ENCODE measurements at places on chromosomes 11 and 22.

DNA sequence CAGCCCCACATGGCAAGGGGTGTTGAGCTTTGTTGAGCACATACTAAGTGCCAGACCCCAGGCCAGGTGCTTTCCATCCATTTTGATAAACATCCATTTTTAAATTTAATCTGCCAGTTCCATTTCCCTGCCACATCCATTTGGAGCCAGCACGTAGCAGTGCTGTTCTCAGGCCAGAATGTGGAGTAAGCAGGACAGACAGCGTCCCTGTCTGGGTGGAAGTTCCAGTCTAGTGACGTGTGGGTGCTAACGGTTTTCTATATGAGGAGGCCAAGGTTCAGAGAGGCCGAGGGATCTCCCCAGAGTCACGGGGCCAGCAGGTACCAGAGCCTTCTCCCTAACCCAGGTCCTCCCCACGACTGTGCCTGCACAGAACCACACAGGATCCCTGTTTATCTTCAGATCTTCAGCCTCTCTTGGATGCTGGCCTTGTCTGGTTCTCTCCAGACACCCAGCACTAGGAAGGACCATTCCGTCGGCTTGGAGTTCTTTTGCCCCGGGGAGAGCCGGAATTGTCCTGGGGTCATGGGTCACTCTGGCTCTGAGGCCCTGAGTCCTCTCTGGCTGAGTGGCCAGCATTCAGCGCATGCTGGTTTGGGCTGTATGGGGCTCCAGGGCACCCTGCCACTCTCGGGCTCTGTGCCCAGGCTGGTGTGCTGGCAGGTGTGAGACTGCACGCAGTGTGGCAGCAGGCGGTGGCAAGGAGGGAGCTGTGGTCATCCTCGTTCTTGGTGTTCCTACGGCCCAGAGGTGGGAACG is 63.6 kb upstream of the PPARA start:
- no peak for DNase-seq

- no peak for DNase-seq
Observed at GRCh38 chr11:28168718-28169117, 60.5 kb downstream of the METTL15 start.

- peak; percentile 19 for DNase-seq
Observed at GRCh38 chr11:60915248-60915914, 1.4 kb downstream of the TMEM109 start.

GRCh38 chr11:126084608-126084912 is 21.9 kb upstream of the CDON start:
- no peak for DNase-seq

DNA sequence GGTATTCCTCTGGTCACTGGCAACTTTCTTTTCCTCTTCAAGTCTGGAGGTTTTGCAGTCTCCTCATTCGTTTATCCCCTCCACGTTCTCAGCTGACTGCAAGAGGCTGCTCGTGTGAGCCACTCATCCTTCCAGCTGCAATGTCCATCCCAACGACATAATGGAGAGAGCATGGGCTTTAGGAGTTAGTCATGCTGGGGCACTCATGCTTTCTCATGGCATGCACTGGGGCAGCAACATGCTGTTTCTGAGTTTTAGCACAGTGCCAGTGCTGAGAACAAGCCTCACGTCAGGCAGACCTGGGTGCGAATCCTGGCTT is 7.1 kb downstream of the DCPS start:
- no peak for DNase-seq

DNA sequence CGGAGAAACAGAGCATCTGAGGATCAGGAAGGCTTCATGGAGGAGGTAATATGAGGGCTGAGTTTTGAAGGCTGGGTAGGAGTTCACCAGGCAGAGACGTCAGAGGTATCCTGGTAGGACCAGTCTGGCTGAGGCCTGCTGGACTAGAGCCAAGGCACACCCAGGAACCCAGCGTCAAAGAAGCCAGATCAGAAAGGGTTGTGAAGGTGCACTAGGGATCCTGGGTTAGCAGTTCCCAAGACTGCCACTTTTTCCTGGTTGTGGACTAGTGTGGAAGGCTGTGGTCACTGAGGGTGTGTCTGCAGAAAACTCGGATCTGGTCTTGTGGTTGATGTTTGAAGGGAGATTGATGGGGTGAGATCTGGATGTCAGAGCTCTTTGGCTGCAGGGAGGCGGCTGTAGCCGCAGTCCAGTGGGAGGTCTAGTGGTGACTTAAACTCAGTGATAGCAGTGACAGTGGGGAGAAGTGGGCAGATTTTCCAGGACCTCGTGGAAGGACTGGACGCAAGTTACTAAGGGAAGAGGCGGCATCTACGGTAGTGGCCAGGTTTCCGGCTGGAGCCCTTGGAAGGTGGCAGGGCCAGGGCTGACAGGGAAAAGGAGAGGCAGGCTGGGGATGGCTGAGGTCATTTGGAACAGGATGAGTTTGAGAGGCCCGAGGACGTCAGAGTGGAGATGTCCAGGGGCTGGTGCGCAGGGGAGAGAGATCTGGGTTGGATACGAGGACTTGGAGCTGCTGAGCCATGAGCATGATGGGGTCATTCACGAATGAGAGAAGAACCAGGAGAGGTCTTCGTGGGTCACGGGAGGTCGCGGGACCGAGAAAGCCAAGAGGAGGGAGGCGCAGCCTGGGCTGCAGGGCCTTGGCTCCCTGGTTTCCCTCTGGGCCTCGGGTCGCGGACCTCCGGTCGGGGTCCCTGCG is 10.9 kb downstream of the RELA start:
- DNase-seq, result peak; percentile 82

- DNase-seq, result no peak
Observed at GRCh38 chr22:20442485-20443284, 5.1 kb upstream of the SCARF2 start.

DNA sequence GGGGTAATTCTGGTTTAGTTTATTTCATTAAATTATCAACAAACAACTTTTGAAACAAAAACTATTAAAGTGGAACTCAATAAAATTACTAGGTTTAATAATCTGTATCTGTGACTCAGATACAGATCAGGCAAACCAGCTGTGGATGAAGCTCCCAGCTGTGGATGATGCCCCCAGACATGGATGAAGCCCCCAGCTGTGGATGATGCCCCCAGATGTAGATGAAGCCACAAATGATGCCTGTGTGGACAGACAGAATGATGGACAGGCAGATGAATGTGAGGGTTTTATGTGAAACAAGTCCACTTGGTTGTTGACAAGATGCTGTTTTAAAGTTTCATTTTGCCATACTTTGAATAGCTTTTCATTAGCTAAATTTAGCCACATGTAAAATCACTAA is 5.8 kb upstream of the ZNF74 start:
- no peak for DNase-seq

- DNase-seq, result no peak
Observed at GRCh38 chr11:113736323-113736722, 30.2 kb upstream of the TMPRSS5 start.

DNA sequence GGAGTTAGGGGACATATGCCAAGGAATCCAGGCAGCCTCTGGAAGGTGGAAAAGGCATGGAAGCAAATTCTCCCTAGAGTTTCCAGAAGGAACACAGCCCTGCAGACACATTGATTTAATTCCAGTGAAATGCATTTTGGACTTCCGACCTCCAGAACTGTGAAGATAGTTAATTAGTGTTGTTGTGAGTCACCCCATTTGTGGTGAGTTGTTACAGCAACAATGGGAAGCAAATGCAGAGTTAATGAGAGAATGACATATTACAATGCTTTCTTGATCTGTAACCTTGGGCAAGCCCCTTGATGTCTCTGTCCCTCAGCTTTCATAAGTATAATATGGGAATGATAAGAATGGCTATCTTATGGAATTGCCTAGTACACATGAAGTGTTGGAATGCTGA is 178.7 kb downstream of the KIRREL3 start:
- no peak for DNase-seq

DNA sequence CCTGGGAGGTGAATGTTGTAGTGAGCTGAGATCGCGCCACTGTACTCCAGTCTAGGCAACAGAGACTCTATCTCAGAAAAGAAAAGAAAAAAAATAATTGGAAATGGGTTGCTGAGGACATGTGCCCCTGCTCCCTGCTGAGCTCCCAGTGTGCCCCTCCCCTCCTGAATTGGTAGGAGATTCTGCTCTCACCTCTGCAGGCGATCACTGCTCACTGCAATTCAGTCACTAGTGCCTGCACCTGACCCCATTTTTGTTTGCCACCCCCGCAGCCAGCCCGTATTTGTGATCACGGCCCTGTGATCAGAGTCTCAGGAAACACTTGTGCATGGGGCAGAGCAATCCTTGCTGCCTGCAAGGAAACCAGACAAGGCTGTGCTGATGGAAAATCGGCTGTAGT is 16.3 kb upstream of the SEC14L3 start:
- DNase-seq, result no peak

GRCh38 chr11:7677071-7677470 is 3.8 kb upstream of the CYB5R2 start:
- DNase-seq, result no peak

GRCh38 chr11:30567120-30567519 is 19.0 kb downstream of the MPPED2 start:
- DNase-seq, result no peak

- no peak for DNase-seq
Observed at GRCh38 chr11:122220321-122220720, 104.3 kb upstream of the BLID start.

DNA sequence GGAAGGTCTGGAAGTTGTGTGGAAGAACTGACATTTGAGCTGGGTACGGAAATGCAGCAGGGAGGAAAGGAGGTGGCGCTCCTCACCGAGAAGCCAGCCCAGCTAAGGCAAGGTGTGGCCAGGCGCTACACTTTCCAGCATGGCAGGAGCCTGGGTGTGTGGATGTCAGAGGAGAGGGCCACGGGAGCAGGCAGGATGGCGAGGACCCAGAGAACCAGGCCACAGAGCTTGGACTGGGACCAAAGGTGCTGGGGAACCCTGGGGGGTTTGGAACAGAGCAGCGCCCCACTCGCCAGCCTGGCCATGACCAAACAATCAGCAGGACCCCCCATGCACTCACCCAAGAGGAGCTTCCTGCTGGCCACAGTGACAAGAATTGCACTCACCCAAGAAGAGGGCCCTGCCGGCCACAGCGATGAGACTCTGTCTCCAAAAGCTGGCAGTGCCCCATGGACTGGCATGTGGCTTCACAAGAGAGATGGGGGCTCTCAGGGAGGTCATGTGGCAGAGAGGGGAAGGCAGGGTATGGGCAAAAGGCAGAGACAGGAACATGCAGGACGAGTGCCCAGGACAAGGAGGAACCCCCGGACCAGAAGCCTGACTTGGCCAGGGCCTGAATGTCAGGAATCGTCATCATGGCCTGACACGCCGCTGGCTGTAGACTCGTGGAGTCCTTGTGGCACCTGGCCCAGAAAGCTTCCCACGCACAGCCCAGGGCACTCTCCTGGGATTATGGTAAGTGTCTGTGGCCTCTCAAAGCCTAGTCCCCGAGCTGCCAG is 45.4 kb downstream of the IGF2 start:
- DNase-seq, result no peak

DNA sequence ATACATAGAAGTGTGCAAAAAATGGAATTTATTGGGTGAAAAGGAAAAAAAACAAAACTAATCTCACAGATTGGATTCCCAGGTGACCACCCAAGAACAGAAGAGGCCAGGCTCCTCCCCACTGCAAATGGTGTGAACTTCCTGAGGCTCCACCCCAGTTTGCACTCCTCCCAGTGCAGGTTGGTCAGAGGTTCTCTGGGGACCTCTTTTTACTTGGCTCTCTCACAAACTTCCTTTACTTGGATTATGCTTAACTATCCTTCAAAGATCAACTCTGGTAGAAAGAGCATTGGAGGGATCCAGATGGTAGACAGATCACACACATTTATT is 138.9 kb upstream of the CCDC90B start:
- no peak for DNase-seq

GRCh38 chr11:3964935-3965604 is 109.6 kb downstream of the STIM1 start:
- no peak for DNase-seq

DNA sequence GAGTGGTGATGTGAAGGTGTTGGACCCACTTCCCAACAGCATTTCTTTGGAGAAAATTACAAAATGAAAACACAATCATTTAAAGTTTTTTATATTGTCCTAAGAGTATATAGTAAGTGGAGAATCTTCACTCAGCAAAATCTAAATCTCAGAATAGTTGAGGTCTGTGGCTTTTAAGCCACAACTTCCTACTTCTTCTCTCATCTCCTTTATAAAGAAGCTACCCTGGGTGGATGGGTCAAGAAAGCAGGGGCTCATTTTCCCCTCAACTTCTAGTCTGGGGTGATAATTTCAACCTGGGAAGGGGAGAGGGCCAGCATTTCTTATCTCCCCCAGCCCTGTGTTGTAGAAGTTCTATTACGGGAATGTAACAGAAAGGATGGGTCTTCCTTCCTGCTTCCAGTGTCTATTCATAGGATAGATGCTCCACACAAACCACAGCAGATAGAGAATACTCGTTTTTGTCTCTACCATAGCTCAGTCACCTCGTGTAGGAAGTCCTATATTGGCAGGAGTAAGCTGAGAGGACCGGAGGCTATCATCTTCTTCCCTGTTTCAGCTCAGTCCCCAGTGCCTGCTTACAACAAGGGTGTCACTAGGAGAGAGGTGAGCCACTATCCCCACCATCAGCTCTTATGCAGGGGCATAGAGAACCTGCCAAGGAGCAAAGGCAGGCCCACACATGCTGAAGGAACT is 341.5 kb downstream of the CASP12 start:
- DNase-seq, result no peak

GRCh38 chr22:24693379-24693778 is 81.1 kb downstream of the PIWIL3 start:
- no peak for DNase-seq

GRCh38 chr22:49209452-49210195 is 618.0 kb downstream of the BRD1 start:
- DNase-seq, result no peak

DNA sequence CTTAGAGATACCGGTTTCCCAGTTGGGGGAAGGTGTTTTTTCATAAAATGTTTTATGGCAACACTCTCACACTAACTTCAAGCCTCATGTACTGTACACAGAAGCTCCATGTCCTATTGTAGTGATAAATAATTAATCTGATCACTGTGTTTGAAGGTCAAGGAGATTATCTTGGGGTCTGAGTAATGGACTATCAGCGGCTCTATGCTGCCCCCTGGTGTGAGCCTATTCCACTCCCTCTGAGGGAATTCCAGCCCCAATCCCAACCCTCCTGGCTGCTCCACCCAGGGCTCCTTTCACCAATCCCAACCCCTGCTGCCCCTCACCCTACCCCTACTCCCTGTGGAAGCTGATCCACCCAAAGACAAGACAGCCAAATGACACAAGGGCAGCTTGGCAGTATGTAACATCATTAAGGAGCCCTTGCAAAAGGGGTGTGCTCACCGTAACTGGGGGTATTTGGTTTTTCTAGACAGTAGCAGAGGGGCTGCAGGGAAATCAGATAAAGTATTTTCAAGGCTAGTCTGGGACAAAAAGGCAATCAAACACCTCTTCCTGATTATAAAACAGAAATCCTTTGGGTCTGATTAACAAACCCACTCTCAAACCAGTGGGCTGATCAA is 22.3 kb downstream of the HPS4 start:
- peak; percentile 54 for DNase-seq

Data from hematopoietic multipotent progenitor cell treated with erythropoietin and hydrocortisone succinate and interleukin-3 and kit ligand, for 15 days (in vitro differentiated cells).